ENCODE measurements at places on chromosomes 16 and 17.

DNA sequence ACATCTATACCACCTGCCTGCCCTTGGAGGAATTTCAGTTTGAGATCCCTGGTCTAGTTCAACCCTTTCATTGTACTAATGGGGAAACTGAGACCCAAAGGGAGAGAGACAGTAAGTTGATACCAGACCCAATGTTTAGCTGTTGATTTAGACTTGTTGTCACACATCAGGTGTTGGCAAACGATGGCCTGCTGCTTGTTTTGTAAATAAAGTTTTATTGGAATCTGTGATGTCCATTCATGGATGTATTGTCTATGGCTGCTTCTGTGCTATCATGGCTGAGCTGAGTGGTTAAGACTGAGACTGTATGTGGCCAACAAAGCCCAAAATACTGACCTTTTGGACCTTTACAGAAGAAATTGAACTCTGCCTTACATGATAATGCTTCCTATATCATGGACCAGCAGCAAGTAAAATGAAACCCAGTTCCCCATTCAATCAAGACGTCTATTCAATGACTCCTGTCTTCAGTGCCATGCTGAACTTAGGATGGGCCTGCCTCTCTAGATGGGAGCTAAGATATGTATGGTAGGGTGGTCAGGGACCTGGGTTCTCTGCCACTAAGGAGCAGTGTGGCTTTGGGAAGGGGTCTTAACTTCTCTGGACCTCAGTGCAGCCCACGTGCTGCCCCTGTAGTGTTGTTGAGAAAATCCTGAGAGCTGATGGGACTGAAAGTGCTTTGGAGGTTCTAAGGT lies 111.0 kb downstream of the IRX5 start:
- DNase-seq, result no peak

DNA sequence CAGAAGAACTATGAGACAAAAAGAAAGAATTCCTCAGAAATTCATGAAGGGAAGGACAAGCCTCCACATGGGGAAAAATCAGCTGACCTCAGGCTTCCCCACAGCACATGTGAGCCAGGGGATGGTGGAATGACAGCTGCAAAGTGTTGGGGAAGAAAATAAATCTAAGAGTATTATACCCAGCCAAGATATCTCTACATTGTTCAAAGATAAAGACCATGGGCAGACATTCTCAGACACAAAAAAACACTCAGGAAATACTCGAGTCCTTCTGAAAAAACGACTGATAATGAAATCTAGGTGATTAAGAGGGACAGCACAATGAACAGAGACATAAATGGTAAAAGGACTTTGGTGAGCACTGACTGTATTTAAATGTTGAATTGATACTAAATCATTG lies 3.9 kb downstream of the RAB40B start:
- no peak for DNase-seq

DNA sequence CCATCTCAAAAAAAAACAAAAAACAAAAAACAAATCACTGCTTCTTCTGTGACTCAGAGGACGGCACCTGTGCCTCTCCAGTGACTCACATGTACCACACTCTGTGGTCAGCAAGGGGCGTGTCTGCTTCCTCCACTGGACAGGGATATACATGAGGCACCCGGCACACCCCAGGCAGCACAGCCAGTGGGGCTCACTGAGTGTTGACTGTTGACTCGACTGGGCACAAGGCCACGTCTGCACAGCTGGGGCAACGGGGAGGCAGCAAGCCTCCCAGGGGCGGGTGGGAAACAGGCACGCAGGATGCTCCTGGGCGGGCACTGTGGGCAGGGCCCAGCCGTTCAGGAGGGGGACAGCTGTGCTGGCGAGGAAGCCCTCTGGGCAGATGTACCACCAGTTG lies 64.1 kb downstream of the TIMM22 start:
- DNase-seq, result no peak

GRCh38 chr16:83588070-83588469 lies 219.7 kb upstream of the HSBP1 start:
- no peak for DNase-seq

GRCh38 chr16:75002474-75002873 lies 3.6 kb downstream of the ZNRF1 start:
- peak; percentile 86 for DNase-seq

DNA sequence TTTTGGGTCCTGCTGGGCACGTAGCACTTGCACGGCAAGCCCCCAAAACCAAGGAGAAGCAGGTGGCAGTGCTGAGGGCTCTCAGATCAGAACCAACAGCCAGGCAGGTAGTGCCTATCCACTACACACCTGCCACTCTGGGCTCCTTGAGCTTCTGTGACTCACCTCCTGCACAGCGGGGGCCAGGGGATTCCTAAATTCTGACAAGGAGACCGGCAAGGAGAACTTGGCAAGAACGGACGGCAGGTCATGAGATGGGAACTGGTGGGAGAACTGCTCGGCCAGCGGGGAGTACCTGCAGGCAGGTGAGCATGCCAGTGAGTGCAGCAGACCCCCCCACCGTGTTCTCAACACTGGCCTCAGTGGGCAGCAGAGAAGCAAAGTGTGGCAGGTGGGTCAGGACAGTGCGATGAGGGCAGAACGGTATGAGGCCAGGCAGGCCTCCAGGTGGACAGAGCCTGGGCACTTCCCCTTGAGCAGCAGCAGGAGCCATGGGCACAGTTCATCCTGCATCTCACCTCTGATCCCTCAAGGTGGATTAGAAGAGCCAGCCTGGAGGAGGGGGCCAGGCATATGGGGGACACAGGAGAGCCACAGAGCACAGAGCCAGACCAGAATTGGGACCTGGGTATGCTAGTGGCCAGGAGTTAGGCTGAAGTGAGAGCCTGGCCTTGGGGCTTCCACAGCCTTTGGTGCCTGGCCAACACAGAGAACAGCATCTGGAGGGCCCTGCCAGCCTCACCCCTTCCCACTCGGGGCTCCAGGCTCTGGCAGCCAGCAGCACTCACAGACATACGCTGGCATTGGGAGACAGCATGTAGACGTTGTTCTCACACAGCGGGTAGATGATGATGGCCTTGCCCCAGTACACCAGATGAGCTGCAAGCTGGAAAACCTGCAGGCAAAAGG lies 14.7 kb downstream of the MPG start:
- DNase-seq, result no peak

GRCh38 chr17:80292521-80292971 lies 31.9 kb downstream of the RNF213 start:
- no peak for DNase-seq

GRCh38 chr17:36791942-36792475 lies 145.3 kb upstream of the LHX1 start:
- no peak for DNase-seq

Data from GF-D8 (cell line).